Large intestine (tissue), 12 donors: ENCODE measurements at places on chromosomes 5 and 9. TPM values are rescaled to one million over a fixed set of nuclear protein-coding genes. Genes with fewer than 3 reads are reported as not detected.

Gene ORM1
- 0.09 TPM for polyA plus RNA-seq

Gene SPINK13
- not detected for polyA plus RNA-seq

Gene GABRA6
- not detected for polyA plus RNA-seq

Gene CTXN3
- not detected for polyA plus RNA-seq

Gene ALDH1A1
- 181 TPM for polyA plus RNA-seq

Gene OR1N1
- not detected for polyA plus RNA-seq

Gene DMRTA1
- 0.15 TPM for polyA plus RNA-seq

Gene PRELID2
- polyA plus RNA-seq: 29.0 TPM

Gene GLRA1
- polyA plus RNA-seq: 0.03 TPM

Gene FAM53C
- 30.6 TPM for polyA plus RNA-seq

Gene HTR4
- 4.7 TPM for polyA plus RNA-seq

Gene IQGAP2
- polyA plus RNA-seq: 29.2 TPM

Gene PCDHA9
- polyA plus RNA-seq: 0.24 TPM

Gene PDGFRB
- 18.6 TPM for polyA plus RNA-seq

Gene NUDT12
- 26.0 TPM for polyA plus RNA-seq

Gene FAM151B
- polyA plus RNA-seq: 1.2 TPM
